ENCODE measurements at places on chromosomes 5 and 9. TPM values are rescaled to one million over a fixed set of nuclear protein-coding genes. Genes with fewer than 3 reads are reported as not detected.

GRCh38 chr5:169811680-169812079 is 168.6 kb downstream of the INSYN2B start:
- no peaks in the 10 kb centered on the region for H3K4me1 ChIP-seq
- no peaks in the 10 kb centered on the region for H3K27me3 ChIP-seq
- no peak overlapping the region for H3K27ac ChIP-seq
- no peaks in the 10 kb centered on the region for H3K36me3 ChIP-seq
- DNase-seq: no peak
- H3K4me3 ChIP-seq: no peak overlapping the region

DNA sequence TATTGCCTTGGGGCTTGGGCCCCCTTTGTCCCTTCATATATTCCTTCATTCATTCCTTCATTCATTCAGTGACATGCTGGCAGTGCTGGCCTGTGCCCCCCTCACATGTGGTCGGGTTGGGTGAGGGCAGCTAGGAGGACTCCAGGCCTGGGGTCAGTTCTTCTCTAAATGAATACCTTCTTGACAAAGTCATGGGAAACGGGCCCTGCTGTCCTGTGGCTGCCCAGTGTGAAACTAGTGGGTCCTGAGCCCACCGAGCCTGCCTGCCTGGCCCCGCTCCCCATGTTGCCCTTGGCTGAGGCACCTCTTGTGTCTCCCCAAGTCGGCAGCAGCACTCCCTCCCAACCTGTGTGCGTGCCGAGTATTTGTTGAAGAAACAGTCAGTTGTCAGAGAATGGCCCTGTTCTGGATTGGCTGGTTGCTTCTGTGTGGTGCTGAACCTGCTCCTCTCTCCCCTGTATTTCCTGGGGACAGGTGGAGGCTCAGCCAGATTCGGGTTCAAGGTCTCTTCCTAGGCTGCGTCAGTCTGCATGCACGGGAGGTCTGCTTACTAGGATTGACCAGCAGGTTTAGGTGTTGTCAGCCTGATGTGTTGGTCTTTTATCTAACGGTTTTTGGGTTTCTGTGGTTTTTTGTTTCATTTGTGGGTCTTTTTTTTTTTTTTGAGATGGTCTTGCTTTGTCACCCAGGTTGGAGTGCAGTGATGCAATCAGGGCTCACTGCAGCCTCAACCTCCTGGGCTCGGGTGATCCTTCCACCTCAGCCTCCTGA is 3.0 kb upstream of the CEL start:
- no peak overlapping the region for H3K4me3 ChIP-seq
- no peaks in the 10 kb centered on the region for H3K4me1 ChIP-seq
- no peaks in the 10 kb centered on the region for H3K27me3 ChIP-seq
- DNase-seq: no peak

DNA sequence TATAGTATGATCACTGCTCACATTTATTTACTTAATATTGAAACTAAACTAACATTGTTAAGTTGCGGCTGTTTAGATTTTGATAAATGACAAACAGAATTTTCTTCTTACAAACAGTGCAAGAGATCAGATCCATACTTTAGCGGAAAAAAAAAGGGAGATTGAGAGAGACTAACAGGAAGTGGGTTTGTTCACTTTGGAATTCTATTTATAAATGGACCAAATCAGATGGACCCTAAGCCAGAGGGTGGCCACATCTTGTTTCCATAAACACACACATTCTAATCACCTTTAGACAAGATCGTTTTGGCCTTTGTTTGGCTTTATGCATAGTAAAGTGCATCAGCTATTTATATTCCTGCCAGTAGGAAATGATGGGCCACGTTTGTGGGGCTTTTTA is 381.4 kb upstream of the CD180 start:
- H3K4me1 ChIP-seq: no peaks in the 10 kb centered on the region
- no peak for DNase-seq
- H3K27ac ChIP-seq: no peak overlapping the region
- no peaks in the 10 kb centered on the region for H3K36me3 ChIP-seq

The ELOVL7 gene
- total RNA-seq: 0.50 TPM

- H3K4me1 ChIP-seq: peaks cover 6% of the 10 kb centered on the region
- H3K27me3 ChIP-seq: no peaks in the 10 kb centered on the region
- H3K36me3 ChIP-seq: no peaks in the 10 kb centered on the region
Measured at GRCh38 chr9:135442075-135442474, 37.5 kb upstream of the PPP1R26 start.

The LRRC70 gene
- total RNA-seq: 3.3 TPM

GRCh38 chr9:134369416-134370212 is 43.4 kb downstream of the RXRA start:
- no peaks in the 10 kb centered on the region for H3K27me3 ChIP-seq
- peaks cover 47% of the 10 kb centered on the region for H3K4me1 ChIP-seq
- H3K27ac ChIP-seq: no peak overlapping the region
- DNase-seq: no peak
- H3K4me3 ChIP-seq: no peak overlapping the region
- H3K36me3 ChIP-seq: no peaks in the 10 kb centered on the region

The FOXI1 gene
- not detected for total RNA-seq

GRCh38 chr5:122412966-122413365 is 100.9 kb downstream of the SNCAIP start:
- DNase-seq: no peak
- H3K4me3 ChIP-seq: no peak overlapping the region
- H3K36me3 ChIP-seq: no peaks in the 10 kb centered on the region
- H3K27ac ChIP-seq: no peak overlapping the region
- peaks cover 5% of the 10 kb centered on the region for H3K4me1 ChIP-seq

- no peak for DNase-seq
- no peak overlapping the region for H3K4me3 ChIP-seq
- no peak overlapping the region for H3K27ac ChIP-seq
- H3K27me3 ChIP-seq: no peaks in the 10 kb centered on the region
Measured at GRCh38 chr5:98975682-98976407, 47.0 kb upstream of the CHD1 start.

DNA sequence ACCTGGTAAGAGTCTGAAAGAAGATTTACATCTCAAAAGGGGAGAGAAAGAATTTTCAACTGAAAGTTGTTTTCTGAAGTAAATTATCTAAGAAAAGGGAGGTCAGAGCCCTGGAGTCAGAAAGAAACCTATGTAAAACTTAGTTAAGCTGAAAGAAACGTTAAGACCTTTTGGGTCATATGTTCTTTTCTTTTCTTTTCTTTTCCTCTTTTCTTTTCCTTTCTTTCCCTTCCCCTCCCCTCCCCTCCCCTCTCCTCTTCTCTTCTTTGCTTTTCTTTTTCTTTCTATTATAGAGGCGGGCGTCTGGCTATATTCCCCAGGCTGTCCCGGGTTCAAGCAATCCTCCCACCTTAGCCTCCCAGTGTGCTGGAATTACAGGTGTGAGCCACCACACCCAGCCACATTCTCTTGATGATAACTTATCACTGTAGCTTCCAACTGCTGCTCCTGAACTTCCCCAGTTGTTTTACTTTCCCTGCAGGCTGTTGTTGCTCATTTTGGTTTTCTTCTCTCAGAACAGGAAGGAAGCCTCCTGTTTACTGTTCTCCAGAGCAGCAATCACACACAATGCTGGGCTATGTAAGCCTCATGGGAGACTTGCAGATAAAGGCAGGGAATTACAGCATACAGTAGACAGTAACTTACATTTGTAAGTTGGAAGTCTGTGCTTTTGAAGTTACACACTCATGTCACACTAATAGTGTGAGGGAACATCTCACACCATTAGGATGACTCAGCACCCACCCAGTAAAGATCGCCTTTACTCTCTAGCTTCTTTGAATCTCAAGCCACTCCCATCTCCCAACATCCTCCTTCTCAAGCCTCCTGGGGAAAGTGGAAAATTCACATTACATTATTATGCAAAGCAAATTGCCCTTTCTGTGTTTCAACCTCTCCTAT is 2216.6 kb upstream of the WWC1 start:
- H3K27ac ChIP-seq: no peak overlapping the region
- no peak overlapping the region for H3K4me3 ChIP-seq
- no peaks in the 10 kb centered on the region for H3K36me3 ChIP-seq

DNA sequence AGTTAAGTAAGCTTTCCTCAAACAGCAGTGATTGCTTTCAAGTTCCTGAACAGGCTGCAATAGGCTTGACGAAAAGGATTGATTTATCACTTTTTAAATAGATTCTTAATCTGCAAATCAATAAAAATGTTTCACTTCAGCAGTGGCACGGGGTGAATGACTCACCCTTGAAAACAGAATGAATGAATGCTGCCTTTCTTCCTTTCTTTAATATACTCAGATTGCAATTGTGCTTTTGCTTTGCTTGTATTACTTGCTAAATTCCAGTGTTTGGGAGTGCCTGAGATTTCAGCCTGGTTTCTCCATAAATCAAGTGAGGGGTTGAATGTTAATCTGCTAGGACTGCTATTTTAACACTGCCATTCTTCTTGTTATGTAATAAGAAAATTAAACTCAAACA is 1293.8 kb downstream of the PTPRD start:
- DNase-seq: no peak
- H3K27me3 ChIP-seq: no peaks in the 10 kb centered on the region
- H3K27ac ChIP-seq: no peak overlapping the region
- H3K4me3 ChIP-seq: no peak overlapping the region
- H3K36me3 ChIP-seq: no peaks in the 10 kb centered on the region

The PHPT1 gene
- total RNA-seq: 76.8 TPM

GRCh38 chr5:10471677-10472076 is 30.0 kb downstream of the ROPN1L start:
- no peaks in the 10 kb centered on the region for H3K4me1 ChIP-seq
- no peaks in the 10 kb centered on the region for H3K27me3 ChIP-seq
- no peak for DNase-seq
- no peak overlapping the region for H3K4me3 ChIP-seq

The CLINT1 gene
- total RNA-seq: 50.1 TPM

The RGS7BP gene
- total RNA-seq: 2.0 TPM

DNA sequence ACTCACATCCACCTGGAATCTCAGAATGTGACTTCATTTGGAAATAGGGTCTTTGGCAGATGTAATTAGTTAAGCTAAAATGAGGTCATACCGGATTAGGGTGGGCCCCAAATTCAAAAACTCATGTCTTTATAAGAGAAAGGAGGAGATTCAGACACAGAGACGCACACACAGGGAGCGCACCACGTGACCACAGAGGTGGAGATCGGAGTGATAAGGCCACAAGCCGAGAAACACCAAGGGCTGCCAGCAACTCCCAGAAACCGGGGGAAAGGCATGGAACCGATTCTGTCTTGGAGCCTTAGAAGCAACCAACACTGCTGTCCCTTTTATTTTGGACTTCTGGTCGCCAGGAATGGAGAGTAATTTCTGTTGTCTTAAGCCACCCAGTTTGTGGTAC is 31.8 kb upstream of the LMX1B start:
- H3K4me3 ChIP-seq: no peak overlapping the region
- no peaks in the 10 kb centered on the region for H3K36me3 ChIP-seq
- no peak for DNase-seq
- H3K27ac ChIP-seq: no peak overlapping the region

DNA sequence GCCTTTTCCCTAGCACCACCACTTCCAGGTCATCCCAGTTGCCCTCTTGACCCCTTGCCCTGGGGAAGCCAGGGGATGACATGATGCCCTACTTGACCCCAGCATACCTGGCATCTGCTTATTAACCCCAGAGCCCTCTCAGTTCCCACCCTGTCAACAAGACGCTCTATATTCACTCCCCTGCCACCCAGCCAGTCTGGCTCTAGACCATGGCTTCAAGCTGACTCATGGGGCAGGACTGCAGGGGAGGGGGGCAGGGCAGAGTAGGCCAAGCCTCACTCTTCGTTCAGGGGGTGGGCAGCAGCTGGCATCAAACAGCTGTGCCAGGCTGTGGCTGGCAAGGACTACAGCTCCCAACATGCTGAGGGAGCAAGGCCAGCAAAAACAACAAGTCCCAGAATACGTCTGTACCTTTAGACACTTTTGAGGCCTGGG is 5.3 kb downstream of the ATOSB start:
- H3K27me3 ChIP-seq: no peaks in the 10 kb centered on the region
- H3K4me3 ChIP-seq: no peak overlapping the region
- peak overlapping the region; percentile 71 for H3K27ac ChIP-seq
- H3K4me1 ChIP-seq: peaks cover 19% of the 10 kb centered on the region

DNA sequence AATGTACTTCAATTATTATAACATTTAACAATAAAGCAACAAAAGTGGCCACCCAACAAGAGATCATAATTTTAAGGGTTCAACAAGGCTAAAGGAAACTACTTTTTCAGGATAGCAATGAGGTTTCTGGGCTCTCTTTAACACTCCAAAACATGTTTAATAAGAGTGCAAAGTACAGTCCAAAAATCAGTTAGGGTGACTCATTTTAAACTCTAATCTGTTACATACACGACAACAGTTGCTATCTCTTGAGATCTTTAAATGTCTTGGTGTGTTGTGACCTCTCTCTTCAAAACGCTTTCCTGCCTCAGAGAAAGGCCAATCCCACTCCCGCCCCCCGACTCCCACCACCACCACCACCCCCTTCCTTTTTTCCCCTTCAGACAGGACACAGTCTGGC is 11.5 kb downstream of the NFIB start:
- no peaks in the 10 kb centered on the region for H3K36me3 ChIP-seq
- H3K4me3 ChIP-seq: no peak overlapping the region
- no peak for DNase-seq

The NEURL1B gene
- 35.4 TPM for total RNA-seq

DNA sequence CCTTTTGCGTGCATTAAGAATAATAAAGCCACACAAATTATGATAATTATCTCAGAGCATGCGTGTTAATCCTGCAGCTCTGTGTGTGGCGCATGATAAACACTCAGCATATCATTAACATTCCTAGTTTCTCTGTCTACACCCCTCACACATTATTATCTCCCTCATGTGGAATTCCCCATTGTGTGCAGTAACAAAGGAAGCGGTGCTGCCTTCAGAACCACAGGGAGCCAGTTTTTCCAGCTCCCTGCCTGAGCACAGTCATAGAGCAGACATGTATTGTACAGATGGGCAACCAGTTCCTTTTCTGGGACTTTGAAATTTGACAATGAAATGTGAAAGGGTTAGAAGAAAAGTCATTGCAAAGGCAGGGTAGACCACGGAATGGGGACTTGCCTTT is 1365.5 kb upstream of the CDH9 start:
- H3K4me3 ChIP-seq: no peak overlapping the region
- H3K36me3 ChIP-seq: no peaks in the 10 kb centered on the region
- no peaks in the 10 kb centered on the region for H3K4me1 ChIP-seq
- no peaks in the 10 kb centered on the region for H3K27me3 ChIP-seq
- H3K27ac ChIP-seq: no peak overlapping the region

Measured in ovary (tissue), 10 donors.